Effector CD4-positive, alpha-beta T cell (primary cell): ENCODE measurements at places on chromosomes 3 and 15.

- DNase-seq, result no peak
Measured at GRCh38 chr3:139129892-139130291, 85.2 kb upstream of the PRR23C start.

DNA sequence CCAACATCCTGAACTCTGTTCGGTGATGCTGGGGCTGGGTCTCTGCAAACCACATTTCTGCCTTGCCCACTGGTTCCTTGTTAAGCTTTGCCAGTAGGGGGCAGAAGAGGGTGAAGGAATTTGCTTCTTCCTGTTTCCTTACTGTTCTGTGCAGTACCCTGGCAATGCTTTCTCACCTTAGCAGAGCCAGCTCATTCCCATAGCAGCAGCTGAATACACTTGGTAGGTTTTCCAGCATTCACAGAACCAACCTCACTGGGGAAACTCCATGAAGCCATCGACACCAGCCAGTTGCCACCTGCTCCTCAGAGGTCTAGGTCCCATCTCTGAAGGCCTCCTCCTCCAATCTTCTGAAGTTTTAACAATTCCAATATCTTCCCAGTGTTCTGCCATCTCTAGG, 308.4 kb downstream of the PDCD6IP start:
- DNase-seq, result no peak

DNA sequence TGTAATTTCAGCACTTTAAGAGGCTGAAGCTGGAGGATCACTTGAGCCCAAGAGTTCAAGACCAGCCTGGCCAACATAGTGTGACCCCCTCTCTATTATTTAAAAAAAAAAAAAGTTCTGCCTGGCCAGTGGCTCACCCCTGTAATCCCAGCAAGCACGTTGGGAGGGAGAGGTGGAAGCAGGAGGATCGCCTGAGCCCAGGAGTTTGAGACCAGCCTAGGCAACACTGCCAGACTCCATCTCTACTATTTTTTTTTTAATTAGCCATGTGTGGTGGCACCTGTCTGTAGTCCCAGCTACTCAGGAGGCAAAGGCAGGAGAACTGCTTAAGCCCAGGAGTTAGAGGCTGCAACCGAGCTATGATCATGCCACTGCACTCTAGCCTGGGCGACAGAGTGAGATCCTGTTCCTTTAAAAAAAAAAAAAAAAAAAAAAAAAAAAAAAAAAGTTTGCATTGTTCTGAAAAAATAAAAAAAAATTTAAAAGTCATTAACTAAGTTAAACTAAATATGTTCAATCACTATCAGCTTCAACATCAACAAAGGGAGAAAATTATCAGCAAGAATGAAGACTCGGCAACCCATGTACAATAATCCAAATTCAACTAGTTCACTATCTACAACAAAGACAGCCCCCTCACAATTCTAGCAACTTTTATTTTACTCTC, 1.9 kb downstream of the RAF1 start:
- DNase-seq, result no peak

GRCh38 chr3:162765524-162765923, 1268.9 kb downstream of the OTOL1 start:
- no peak for DNase-seq

DNA sequence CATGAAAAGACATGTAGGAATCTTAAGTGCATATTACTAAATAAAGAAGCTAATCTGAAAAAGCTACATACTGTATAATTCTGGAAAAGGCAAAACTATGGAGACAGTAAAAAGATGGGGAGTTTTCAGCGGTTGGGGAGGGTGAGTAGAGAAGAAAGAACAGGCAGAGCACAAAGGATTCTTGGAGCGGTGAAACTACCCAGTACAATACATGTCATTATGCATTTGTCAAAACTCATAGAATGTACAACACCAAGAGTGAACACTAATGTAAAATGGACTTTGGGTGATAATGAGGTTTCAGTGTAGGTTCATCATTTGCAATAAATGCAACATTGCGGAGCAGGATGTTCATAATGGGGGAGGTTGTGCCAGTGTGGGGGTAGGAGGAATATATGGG, 45.5 kb upstream of the CMSS1 start:
- no peak for DNase-seq
